ENCODE measurements at places on chromosomes 12 and 14.
A peak's percentile ranks its signal among the peaks of the same experiment; 100 is the strongest.

DNA sequence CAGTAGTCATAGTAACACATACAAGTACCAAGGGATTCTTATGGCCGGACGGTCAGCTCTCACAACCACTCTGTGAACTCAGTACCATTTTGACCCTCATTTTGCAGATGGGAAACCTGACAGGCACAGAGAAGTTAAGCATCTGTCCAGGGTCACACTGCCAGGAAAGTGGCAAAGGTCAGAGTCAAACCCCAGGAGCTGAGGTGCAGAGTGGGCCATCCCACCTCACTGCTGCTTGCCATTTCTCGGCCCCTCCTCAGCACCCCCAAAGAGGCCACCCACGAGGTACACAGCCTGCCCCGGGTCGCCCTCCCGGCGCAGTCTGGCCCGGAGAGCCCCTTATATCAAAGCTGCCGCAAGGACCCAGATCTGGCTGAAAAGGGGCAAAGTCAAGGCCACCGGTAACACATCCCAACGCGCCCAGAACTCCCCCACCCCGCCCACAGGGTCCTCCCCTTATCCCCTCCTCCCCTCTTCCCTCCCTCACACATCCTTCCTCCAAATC lies 1.7 kb downstream of the NCOR2 start:
- no peak for DNase-seq

DNA sequence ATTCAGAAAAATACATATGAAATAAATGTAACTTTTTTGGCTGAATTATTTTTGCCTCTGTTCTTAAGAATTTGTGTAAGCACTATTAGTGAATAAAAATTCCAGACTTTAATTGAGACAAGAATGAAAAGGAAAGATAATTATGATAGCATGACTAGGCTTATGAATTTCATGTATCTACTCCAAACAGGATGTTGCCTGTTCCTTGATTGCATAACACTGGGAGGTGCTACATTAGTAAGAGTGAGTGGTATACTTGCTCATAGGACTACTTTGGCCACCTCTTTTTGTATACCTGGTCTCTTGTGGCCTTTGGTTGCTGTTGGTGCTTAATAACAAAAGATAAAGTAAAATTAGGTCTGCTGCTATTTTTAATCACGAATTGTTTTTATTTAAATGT lies 112.8 kb downstream of the NAV3 start:
- peak; percentile 95 for DNase-seq

GRCh38 chr12:130162267-130162666 lies at the start of gene FZD10:
TSS of gene FZD10 (plus strand) at chr12:130162464. CDS start at chr12:130162943, 479 bp downstream.
- DNase-seq: no peak

GRCh38 chr12:123142518-123142840 lies 8.4 kb downstream of the PITPNM2 start:
- no peak for DNase-seq
